ENCODE measurements at places on chromosomes 16 and 17.

DNA sequence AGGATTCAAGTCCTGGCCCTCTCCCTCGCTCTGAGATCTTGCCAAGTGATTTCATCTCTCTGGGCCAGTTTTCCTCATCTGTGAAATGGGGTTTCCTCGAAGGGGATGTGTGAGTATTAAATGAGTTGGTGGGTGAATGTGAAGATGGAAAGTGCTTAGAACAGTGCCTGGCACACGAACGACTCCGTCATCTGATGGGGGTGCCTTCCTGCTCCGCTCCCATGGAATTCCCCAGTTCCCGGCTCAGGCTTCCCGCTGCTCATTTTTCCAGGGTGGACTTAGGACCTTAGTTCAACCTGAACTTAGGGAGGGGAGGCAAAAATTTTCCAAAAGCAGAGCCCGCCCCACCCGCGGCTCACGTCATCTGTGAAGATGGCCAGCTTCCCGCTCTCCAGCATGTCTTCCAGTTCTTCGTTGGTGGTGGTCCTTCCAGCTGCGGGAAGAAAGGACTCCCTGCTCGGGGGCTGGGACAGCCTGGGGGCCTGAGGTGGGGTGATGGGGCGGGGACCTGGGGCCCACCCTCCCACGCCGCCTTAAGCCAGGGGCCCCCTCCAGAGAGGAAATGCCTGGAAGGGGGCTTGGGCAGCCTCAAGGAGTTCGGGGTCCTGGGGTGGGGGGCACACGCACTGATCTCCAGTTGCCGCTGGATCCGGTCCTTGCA lies 11.4 kb downstream of the HSD3B7 start:
- DNase-seq = no peak

DNA sequence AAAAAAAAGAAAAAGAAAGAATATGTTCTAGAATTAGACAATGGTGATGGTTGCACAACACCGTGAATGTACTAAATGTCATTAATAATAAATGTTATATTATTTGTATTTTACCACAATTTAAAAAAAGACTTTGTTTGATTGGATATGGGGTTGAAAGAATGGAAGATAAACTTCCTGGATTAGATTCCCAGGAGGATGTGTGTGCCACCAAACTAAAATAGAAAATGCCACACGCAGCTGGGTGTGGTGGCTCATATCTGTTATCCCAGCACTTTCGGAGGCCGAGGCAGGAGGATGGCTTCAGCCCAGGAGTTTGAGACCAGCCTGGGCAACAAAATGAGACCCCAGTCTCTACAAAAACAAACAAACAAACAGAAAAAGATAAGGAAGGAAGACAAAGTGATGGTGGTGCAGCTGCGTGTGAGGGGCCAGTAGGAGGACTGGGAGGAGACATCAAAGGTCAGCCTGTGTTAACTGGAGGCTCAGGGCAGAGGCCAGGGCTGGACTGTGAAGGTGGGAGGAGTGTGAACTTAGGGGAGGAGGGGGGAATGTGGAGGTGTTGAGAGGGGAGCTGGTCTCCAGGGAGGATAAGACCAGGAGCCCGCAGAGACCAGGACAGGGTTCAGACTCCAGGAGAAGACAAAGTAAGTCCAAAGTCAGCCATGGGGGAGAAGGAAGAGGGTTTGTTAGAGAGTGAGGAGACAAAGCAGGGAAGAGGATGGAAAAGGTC lies 4.1 kb downstream of the PECAM1 start:
- no peak for DNase-seq

DNA sequence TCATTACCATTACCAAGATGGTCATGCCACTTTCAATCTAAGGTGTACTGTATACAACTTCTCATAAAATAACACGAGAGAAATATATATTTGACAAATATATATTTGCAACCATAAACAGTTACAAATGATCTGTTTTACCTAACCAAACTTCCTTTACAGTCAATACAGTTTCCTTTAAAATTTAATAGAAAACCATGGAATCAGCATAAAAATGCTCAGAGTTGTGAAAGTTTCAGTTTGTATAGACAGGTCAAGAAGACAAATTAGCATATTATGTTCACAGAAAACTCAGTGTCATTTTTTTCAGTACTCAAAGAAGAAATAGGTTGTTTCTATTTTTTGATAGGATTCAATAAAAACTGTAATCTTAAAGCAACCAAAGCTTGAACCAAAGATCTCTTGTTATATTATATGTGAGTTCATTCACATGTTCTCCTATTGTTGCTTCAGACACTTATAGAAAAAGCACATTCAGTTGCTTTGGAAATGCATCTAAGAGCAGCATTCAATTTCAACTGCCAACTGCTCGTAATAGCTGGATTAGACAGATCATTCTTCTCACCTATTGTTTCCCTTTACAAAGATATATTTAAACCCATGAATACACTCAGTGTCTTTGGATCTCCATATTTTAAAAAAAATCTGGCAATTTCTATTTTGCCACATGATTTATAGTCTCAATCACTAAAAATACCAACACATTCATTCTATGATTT lies 15.1 kb downstream of the SSH2 start:
- DNase-seq = no peak

DNA sequence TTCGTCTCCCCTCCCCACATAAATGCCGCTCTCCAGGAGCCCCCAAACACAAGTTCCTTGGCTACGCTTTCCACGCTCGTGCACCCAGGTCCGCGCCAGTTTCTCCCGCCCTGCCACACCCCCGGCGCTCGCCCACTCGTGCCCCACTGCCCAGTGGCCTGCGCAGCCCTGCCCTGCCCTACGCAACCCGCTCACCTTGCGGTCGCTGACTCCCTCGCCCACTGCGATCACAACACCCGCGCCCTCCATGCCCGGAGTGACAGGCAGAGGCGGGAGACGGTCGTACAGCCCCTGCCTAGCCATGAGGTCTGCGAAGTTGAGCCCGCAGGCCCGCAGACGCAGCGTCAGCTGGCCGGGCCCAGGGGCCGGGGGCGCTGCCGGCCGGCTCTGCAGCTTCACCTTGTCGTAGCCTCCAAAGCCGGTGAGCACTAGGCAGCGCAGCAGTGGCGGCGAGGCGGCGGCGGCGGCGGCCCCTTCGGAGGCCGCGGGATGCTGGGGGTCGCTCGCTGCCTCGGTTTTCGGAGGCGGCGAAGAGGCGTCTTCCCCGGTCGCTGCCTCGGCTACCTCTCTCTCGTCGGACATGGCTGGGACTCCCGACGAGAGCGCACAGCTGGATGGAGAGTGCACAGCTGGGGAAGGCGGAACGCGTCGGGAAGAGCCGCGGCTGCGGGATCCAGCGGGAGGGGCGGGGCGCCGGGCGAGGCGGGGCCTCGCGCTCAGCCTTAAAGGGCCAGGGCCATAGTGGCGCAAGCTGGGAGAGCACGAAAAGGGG lies at the start of gene VAT1:
Gene VAT1, minus strand, starts transcription at position 645 of the 772 bp plus-strand sequence. Its CDS starts 63 bp downstream, at position 582.
- peak; percentile 89 for DNase-seq

- no peak for DNase-seq
Measured at GRCh38 chr16:21267298-21267697, 10.8 kb downstream of the CRYM start.

- no peak for DNase-seq
Measured at GRCh38 chr16:61792194-61792909, 243.9 kb downstream of the CDH8 start.

DNA sequence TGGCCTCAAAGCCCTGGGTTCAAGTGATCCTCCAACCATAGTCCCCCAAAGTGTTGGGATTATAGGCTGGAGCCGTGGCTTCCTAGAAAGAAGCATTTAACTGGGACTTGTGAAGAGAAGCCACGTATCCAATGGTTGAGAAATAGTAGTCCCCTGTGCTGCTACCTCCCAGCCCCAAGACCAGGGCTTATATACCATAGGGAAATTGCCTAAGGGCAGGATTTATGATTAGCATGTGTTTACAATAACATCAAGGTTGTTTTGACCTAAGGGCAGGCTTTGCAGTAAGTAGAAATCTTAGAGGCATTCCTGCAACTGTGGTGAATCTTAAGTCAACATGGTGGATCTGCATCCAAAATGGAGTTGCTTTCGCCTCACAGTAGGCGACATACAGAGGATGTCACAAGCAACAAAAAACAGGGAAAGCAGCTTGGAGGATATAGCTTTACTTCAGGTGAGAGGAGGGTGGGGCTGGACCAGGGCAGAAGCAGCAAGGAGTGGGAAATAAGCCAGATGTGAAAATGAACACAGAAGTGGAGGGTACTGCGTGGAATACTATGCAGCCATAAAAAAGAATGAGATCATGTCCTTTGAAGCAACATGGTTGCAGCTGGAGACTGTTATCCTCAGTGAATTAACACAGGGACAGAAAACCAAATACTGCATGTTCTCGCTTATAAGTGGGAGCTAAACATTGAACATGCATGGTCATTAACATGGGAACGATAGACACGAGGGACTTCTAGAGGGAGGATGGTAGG lies 18.7 kb upstream of the NSMCE1 start:
- DNase-seq = no peak

- no peak for DNase-seq
Measured at GRCh38 chr17:67011527-67012175, 32.7 kb upstream of the CACNG1 start.

GRCh38 chr16:19757026-19757425 lies 39.0 kb downstream of the IQCK start:
- DNase-seq = no peak

DNA sequence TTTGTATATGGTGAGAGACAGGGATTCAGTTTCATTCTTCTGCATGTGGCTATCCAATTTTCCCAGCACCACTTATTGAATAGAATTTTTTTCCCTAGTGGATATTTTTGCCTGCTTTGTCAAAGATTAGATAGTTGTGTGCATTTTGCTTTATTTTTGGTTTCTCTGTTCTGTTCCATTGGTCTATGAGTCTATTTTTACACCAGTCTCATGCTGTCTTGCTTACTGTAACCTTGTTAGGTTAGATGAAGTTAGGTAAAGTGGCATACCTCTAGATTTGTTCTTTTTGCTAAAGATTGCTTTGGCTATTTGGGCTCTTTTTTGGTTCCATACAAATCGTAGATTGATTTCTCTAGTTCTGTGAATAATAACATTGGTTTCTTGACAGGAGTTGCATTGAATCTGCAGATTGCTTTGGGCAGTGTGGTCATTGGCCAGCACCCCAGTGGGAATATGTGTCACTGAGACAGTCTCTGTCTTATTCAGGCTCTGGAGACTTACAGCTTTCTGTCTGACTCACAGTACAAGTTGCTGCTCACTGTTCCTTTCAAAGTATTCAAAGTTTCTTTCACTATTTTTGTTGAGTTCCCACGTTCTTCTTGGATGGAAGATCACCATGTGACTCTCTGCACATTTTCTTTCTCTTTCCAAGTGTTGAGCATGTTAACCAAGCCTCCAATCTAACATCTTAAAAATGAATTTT lies 709.1 kb downstream of the CDH11 start:
- no peak for DNase-seq

DNA sequence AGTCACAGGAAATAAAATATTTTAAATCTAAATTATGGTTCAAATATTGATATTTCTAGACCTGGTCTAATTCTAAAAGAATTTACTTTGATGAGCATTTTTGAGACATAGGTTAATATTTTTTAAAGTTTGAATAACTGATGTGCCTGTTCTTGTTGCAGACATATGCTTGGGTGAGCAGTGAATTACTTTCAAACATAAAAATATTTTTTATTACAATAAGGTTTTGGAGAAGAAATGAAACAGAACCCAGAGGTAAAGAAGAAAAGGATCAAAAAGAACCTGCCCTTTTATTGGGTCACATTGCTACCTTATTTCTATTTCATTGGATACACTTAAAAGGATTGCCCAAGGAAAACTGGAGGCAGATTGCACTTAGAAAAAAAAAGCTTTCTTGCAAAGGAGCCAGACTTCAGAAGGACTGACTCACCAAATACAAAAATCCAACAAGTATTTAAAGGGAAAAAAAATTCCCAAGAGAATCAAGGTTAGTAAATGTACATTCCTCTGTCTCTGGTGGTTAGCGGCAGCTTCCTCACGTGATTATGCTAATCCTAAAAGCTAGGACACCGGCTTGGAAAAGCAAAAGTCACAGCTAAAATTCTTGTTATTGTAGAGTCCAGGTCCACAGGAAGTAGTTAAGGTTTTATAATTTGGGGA lies 18.5 kb downstream of the ENPP7 start:
- DNase-seq = no peak

- DNase-seq = no peak
Measured at GRCh38 chr17:55663400-55663799, 59.3 kb downstream of the TMEM100 start.

DNA sequence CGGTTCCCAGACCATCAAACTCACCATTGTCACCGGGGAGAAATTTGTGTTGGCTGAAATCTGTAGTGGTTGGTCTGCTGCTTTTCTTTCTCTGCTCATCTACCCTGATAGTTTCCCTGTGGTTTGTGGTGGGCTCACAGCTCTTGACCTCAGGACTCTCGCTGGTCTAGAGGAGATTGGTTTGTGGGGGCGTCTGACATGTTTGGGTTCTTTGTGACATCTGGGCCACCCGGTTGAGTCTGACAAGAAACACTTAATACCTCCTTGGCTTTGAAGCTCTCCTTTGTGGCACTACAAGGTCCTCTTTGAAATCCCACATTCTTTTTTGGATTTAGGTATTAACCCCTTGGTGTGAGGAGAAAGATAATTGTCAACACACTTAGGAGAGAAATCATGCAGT lies 662.0 kb downstream of the WWOX start:
- no peak for DNase-seq

DNA sequence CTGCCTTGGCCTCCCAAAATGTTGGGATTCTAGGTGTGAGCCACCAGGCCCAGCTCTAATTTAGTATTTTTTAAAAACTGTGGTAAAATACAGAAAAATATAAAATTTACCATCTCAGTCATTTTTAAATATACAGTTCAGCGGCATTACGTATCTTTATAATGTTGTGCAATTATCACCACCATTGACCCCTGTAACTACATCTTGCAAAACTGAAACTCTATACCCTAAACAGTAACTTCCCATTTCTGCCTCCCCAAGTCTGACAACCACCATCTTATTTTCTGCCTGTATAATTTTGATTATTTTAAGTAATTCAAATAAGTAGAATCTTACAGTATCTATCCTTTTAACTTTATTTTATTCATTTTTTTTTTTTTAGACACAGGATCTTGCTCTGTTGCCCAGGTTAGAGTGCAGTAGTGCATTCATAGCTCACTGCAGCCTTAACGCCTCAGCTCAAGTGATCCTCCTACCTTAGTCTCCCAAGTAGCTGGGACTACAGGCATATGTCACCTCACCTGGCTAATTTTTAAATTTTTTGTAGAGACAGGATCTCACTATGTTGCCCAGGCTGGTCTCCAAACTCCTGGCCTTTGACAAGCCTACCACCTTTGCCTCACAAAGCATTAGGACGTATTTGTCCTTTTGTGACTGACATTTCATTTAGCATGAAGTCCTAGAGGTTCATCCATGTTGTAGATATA lies 10.9 kb upstream of the GGA2 start:
- DNase-seq = no peak

Data from mucosa of descending colon (tissue), 3 donors.